Esophagus mucosa (tissue), 1 donor: ENCODE measurements at places on chromosomes 2 and 18.

DNA sequence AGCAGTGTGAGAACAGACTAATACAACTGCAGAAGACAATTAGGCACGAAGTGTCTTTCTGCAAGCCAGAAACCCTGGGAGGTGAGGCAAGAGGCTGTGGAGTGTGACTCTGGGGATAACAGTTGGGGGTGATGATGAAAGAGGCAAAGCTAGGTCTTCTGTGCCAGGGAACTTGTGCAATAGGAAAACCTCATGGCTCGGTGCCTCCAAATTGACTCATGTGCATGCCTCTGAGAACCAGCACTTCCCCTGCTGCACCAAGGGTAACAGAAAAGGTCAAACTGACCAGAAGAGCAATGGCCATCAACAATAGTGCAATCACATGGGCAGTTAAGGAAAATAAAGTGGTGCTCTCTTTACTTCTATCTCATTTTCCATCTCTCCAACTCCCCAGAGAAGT lies 136.4 kb downstream of the SCG2 start:
- peak; percentile 93 for ATAC-seq

DNA sequence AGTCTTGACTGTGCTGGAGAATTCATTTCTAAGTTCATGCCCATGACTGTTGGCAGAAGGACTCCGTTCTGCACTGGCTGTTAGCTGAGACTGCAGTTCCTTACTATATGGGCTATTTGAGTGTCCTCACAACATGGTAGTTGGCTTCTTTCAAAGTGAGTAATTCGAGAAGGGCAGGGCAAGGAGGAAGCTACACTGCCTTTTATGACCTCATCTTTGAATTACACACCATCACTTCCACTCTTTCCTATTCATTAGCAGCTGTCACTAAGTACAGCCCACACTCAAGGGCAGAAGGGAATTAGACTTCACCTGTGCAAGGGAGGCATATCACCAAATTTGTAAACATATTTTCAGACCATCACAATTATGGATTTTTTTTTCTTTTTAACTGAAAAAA lies 55.9 kb upstream of the EPAS1 start:
- ATAC-seq = peak; percentile 93

GRCh38 chr2:147716906-147717305 lies 127.9 kb upstream of the ACVR2A start:
- no peak for ATAC-seq

GRCh38 chr2:437756-438393 lies 150.0 kb upstream of the ALKAL2 start:
- ATAC-seq = peak; percentile 81

DNA sequence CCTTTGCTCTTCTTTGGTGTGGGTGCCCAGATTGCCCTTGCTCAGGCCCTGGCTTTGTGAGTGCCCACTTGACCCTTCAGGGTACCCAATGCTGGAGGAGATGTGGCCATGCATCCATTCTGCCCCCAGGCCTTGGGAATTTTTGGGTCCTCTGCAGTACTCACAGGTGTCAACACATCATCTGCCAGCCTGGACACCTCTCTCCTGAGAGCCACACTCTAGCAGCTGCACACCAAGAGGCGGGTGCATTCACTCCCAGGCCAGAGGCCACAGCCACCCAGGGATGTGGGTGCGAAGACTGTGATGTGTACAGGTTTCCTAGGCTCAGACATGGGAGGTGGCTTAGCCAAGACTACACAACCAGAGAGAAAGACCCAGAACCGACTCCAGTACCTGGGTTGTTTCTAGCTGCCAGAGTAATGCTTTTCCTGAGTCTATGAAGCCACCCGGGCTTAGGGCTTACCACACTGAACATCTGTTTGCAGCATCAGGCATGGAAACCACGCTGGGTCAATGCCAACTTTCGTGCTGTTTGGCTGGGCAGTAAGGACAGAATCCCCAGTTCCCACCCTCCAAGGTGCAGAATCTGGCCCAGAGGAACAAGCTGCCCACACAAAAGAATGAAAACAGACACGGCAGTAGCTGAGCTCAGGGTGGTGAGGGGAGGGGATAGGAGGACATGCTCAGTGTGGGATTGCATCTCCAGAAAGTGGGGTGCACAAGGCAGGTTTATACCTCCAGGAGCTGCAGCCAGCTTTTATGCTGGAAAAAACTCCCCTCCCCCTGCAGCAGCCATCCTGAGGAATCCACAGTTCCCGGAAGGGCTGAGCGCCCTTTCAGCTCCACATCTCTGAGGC lies 40.1 kb downstream of the KCNF1 start:
- no peak for ATAC-seq

DNA sequence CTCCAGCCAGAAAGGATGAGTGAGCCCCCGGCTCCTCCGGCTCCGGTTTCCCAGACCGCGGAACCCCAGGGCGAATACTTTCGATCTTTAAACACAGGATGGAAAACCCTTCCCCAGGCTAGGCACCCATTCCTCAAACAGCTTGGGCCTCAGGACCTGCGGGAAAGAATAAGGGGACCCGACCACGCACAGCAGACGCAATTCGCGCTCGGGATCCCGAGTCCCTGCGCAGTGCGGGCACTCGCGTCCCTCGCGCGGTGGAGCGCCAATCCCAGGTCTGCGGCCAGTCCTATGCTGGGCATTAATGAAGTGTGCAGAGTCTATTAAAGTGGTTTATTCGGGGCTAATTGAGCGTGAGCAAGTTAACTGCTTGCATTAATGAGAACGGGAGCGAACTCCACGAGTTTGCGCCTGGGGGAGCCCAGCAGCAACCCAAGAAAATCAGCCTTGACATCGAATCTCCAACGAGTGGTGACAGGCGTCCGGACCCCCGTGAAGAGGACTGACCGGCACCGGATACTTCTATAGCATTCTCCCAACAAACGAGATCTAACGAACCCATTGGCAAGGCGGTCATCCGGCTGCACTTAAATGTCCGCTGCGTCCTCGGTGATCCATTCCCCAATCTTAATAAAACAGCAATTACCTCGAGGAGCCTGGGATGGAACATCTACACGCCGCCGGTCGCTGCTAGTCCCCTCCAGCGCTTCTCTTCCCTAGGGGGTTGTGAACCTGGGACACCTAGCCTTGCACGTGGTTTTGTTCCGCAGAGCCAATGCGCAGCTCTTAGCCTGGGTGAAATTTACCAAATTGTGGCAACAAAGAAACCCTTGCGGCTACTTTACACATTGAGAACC lies 1.6 kb downstream of the OSR1 start:
- ATAC-seq = no peak

DNA sequence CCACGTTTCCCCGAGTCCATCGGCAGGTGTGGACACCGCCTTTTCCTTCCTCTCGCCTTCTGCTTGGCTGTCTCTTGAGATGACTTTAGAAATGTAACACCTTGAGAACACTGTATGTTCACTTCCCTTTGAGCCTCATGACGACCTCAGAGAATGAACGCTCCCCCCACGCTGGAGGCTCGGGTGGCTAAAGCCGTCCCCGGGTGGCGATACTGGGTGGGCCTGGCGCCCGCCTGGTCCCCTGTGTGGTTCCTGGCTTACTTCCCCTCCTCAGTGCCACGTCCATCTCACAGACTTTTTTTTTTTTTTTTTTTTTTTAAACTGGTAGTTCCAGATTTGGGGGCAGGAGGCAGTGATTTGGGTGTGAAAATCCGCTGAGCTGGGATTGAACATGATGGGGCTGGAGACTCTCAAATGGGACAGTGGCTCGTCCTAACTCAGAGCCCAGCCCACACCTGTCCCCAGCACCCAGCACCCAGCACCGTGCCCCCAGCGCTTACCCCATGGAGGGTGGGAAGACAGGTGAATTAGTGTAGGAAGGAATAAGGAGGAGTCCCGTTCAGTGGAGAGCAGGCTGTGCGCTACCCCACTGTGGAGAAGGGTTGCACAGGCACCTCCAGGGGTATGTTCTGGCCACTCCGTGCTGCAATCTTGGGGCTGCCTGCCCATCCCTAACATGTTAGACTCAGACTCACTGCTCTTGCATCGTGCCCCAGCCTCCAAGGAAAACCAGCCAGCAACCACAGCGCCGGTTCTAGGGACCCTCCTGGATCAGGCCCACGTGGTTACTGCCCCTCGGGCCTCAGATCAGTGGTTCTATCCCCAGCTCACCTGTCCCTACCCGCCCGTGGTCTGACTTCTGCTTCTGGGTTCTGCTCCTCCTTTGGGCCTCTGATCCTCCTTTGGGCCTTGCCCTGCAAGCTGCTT lies 174.0 kb downstream of the ASB1 start:
- peak; percentile 19 for ATAC-seq

DNA sequence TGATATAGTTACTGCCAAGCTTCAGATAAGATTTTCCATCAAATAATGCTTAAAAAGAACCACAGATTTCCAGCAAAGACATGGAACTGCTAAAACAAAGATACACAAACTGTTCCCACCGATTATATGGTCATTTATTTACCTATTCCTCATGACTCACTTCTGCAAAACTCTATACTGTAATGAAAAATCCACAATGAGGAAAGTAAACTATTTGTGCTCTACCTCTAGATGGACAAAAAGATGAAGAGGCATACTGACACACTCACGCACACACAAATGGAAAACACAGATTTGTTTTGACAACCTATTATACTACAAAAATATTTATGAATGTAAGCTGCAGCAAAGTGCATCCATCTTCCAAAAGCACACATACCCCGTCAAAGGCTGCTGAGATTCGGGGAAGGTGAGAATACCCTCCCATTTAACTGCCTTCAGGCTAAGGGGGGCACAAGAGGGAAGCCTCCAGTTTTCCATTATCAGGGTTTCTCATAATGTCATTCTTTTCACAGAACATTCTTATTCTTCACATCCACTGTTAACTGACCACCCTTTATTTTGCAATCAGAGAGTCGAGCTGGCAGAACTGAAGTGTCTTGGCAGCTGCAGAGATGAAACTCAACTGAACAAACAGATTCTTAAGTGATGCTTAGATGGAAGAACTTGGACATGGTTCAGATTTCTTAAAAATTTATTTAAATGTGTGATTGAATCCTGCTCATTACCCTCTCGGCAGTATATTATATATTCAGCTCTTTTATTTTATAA lies 115.9 kb upstream of the TANK start:
- ATAC-seq = no peak

DNA sequence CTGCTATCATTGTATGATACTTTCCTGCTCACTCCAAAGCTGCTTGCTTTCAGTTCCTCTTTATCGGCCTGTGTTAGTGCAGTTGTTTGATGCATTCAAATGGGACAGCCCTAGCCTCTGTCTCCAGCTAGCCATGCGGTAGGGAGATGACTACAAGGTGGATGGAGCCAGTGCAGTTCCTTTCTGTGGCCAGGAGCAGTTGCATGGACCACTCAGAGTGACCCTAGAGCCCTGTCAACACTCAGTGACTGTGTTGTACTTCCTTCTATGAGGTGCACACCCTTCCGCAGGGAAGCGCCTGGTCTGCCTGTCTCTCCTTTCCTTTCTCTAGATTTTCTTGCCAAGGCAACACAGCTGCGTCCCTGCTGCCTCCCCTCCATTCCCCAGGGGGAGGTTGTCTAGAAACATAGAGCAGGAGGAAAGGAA lies 33.8 kb downstream of the KCNS3 start:
- no peak for ATAC-seq

DNA sequence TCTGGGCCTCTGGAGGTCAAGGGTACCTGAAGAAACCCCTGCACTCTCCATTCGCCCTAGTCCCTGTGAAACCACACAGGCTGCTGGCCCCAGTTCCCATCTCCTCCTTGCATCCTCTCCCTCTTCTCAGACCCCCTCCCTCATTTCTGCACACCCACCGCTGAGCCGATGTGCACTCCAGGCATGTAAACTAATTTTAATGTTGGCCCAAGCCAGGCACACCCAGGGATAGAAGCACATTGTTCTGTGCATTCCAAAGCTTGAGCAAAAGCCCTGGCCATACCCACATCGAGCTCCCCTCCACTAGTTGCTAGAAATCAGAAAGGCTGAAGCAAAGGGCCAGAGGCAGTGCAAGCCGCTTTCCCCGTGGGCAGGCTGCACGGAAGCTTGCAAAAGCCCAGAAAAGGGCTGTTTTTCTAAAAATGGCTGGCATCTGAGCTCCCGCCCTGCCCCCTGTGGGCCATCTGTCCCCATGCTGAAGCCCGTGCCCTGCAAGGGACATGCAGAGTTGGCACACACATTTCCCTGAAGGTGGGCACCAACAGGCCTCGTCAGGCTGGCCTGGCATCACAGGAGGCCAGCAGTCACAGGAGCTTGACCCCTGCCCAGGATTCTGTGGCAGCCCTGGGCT lies 181.6 kb downstream of the SMAD7 start:
- no peak for ATAC-seq

GRCh38 chr2:189581354-189582139 lies 961 bp upstream of the SLC40A1 start:
- ATAC-seq = peak; percentile 24

DNA sequence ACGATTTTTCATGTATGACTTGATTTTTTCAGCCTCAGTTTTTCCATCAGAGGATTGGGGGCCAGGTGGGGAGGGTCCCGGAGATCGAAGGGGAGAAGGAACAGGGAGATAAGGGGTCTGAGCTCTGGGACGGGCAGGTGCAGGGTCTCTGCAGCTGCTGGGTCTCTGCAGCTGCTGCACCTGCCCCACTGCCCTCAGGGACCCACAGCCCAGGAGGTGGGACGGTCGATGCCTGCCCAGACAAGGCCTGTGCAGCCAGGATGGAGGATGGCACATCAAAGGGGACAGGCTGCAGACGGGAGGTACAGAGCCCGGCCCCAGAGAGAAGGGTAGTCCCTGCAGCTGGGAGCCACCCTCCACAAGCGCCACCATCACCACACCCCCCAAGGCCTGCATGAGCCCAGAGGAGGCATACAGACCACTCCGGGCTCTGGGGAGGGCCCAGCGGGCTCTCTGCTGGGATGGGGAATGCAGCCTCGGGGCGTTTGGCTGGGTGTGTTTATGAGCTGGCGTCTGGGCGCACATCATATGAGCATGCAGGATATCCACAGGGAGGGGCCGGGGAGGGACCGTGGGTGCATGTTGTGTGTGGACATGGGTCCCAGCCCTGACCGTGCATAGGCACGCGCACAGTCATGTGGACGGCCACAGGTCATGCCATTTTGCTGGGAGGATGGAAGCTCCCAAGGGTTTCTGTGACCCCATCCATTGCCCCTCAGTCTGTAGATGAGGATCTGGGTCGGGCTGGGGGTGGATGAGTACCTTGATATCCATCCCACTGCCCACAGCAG lies 34.9 kb upstream of the GPC1 start:
- peak; percentile 60 for ATAC-seq
